ENCODE measurements at places on chromosomes 11 and 22.

DNA sequence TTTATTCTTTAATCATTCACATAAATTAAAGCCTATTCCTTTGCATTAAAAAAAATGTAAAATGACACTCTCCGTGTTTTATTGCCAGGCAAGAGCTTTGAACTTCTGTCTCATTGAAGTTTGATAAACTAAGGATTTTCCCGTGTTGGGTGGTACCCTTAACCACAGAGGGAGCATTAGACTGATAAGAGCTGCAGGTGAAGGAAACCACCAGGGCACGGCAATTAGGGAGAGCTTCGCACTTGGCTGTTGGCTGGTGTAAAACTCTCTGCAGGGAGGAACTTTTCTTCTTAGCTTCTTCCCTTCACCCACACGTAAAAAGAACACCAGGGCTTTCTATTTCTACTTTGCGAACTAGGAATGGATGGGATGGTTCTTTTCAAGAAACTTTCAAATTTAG is 47.0 kb downstream of the CSTPP1 start:
- DNase-seq, result no peak

DNA sequence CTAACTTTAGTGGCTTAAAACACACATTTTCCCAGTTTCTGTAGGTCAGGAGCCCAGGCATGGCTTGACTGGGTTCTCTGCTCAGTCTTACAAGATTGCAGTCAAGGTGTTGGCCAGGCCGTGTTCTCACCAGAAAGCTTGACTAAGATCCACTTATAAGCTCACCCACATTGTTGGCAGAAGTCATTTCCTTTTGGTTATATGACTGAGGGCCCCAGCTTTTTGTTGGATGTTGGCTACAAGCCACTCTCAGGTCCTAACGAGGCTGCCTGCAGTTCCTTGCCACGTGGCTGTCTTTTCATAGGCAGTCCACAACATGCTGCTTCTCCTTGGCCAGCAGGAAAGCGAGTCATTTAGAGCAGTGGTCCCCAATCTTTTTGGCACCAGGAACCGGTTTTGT is 79.3 kb upstream of the CRTAM start:
- peak; percentile 81 for DNase-seq

GRCh38 chr11:47377571-47378009 is 757 bp downstream of the SPI1 start:
- no peak for DNase-seq

DNA sequence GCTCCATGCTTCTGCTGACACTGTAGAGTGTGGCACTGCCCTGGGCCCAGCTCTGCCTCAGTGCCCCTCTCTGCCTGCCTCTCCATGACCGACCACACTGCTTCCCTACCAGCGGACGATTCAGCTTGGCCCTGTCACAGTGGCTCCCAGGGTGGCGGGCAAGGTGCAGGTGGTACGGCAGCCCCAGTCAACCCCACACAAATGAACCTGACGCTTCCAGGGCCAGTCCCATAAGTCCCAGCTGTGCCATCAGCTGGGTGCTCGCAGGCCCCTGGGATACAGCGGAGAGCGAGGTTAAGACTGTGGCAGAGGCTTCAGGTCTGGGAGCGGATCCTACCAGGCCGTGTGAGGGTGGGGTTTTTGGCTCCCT is 134.8 kb downstream of the LDLRAD3 start:
- no peak for DNase-seq

GRCh38 chr22:50626850-50627641 is 906 bp downstream of the ARSA start:
- DNase-seq, result peak; percentile 36

- no peak for DNase-seq
Observed at GRCh38 chr22:44183287-44183588, 2.5 kb downstream of the PARVG start.

DNA sequence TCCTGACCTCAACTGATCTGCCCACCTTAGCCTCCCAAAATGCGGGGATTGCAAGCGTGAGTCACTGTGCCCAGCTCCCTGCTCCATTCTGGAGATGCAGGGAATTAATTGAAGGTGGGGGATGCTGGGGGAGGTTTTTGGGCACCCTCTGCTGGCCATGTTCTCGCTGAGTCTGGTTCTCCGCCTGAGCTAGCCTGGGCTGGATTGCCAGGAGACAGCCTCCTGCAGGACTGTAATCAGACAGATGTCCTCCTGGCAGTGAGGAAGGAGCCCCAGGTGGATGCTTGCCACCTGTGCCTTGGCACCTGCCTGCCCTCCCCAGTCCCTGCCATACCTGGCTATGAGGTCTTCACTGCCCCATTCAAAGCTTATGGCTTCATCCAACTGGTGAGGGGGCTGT is 5.4 kb downstream of the MTFP1 start:
- no peak for DNase-seq

GRCh38 chr22:31020334-31020733 is 51.3 kb downstream of the TUG1 start:
- no peak for DNase-seq

GRCh38 chr22:50705219-50705691 is 32.6 kb downstream of the SHANK3 start:
- DNase-seq, result peak; percentile 89

- DNase-seq, result no peak
Observed at GRCh38 chr11:35515224-35515623, 10.2 kb downstream of the PAMR1 start.

- DNase-seq, result no peak
Observed at GRCh38 chr11:118238929-118239328, 13.2 kb downstream of the MPZL3 start.

- no peak for DNase-seq
Observed at GRCh38 chr11:102920118-102920684, 35.3 kb downstream of the MMP13 start.

DNA sequence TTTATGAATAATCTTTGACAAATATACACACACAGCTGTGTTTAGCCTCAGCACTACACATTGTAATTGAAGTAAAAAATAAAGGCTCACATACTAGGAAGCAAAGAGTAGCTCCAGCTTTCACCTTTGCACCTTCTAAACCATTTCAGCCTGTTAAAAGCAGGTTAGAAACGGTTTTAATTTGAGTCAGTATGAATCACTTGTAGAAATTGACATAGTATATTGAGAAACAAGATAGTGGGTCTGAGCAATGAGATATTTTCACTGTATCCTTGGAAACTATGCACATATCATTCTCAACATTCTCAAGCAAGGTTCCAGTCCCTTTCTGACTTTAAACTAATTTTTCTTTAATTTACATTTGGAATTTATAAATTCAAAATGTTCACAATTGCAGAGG is 380.3 kb downstream of the AASDHPPT start:
- no peak for DNase-seq

All from A673 (cell line).